ENCODE measurements at places on chromosomes 2 and 18.

DNA sequence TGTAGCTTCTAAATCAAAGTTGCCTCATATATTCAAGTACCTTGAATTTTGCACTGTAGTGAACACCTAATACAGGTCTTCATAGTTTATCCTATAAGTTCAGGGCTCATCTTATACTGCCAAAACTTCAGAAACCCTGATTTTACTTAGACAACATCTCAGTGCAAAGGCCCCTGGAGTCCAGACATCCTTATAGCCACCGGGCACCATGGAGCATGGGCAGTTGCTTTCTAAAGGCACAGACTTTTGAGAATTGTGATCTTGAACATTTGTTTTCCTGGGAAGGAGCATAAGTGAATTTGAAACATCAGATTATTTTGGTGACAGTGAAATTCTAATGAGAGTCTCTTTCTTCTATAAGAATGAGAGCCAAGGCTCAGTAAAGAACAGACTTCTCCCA is 292.3 kb downstream of the CYRIA start:
- no peak for DNase-seq

DNA sequence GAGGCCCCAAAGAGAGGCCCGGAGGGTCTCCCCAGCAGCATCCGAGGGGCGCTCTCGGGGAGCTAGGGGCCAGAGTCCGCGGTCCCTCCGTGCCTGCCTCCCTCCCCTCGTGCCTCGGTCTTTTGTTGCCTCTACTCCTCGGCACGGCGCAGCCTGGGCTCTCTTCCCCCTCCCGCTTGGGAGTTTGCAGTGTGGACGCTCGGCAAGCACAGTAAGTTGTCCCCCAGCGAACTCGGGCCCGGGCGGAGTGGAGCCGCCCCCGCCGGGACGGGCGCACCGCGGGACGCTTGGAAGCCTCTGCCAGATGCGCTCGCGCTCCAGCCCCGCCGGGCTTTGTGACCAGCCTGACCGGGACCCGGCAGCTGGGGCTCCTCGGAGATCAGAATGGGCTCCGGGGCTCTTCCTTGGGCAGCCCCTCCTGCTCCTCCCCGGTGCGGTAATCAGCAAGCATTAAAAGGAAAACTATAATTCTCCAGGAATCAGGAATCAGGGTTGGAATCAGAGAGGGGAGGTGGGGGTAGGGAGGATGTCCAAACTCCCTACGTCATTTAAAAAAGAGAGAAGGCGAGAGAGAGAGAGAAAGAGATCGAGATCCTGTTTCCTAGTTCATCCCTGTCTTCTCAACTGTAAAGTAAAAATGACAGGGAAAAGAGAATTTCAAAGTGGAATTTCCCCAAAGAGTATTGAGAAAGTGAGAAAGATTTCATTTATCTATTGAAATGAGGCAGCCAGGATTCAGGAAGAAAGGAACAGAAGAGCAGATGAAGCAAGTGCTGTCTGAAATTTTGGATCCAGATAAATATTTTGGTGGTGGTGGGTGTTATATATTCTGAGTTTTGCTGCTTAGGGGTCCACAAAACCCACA is 786 bp upstream of the TMEM200C start:
- DNase-seq = no peak

GRCh38 chr2:51084750-51085149 is 52.8 kb upstream of the NRXN1 start:
- DNase-seq = no peak

DNA sequence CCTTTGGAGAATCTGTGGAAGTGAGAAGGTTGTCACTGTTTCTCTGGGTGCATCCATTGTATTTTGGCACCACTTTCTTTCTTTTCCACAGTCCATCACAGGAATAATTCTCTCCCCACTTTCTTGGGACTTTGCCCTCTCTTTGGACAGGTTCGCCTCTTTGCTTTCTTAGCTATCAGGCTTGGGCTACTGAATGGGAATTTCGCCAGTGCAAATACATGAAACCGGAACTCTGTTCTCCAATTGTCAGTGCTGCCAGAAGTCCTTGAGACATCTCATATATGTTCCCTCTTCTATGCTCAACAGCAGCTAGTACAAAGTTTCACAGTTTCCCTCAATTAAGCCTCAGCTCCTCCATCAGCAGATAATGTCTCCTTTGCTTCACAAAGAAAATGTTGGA is 76.2 kb downstream of the NABP1 start:
- DNase-seq = no peak

- no peak for DNase-seq
Measured at GRCh38 chr18:75112186-75113096, 96.5 kb downstream of the PTGR3 start.

GRCh38 chr2:68391099-68391498 is 26.0 kb downstream of the PLEK start:
- no peak for DNase-seq

- no peak for DNase-seq
Measured at GRCh38 chr2:99181624-99182000, 628 bp downstream of the MRPL30 start.

DNA sequence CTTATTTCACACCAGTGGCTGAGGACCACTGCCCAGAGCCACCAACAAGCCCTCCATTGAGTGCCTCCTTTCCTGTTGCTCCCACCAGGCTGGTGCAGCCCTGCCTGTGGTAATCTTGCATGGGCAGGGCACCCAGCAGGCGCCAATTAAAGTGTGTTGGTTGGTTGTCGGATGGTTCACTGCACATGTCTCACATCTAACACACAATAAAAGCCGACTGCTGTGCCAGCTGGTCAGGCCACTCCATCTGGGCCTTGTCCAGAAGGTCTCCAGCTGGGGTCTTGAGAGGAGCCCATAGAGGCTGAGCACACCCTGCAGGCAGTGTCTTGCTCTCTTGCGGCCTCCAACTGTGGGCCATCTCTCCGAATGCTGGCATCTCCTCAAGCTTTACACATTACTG is 494.8 kb upstream of the KLHL29 start:
- DNase-seq = no peak

DNA sequence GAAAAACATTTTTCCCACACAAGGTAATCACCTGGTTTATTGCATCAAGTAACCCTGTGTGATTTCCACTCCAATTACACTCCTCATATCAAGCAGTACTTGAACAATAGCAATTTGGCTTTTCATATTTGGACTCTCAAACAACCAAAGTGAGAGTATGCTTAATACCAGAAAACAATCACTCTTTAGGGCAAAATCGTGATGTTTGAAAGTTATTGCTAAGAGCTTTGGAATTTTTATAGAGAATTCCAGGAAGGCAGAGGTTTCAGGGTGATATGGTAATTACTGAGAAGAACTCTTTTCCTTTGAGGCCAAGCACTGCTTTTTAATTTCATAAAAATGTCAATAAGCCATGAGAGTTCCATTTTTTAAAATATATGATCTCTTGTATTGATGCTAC is 779.5 kb upstream of the LRRTM1 start:
- DNase-seq = peak; percentile 16

- no peak for DNase-seq
Measured at GRCh38 chr2:70496819-70497218, 56.8 kb downstream of the TGFA start.

- no peak for DNase-seq
Measured at GRCh38 chr18:8361941-8362471, 247.2 kb upstream of the RAB12 start.

GRCh38 chr2:144996225-144996795 is 476.4 kb upstream of the ZEB2 start:
- DNase-seq = no peak

DNA sequence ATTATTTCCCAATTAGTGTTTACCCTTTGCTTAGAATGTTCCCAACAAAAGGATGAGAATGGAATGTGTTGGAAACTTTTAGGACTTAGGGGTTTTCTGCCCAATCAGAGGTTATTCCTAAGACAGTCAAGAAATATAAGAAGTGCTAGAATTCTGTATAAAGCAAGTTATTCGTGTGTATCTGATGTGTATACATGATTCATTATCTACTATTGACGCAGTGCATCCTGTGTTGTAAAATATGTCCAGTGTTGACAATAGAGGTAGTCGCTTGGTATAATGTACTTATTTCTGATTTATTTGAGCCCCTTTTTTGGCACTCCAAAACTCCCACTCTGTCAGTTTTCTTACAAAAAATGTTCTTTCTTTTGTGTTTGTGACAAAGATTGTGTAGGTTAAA is 881 bp downstream of the PIKFYVE start:
- no peak for DNase-seq

- DNase-seq = no peak
Measured at GRCh38 chr2:132583666-132584360, 86.2 kb downstream of the LYPD1 start.

- DNase-seq = no peak
Measured at GRCh38 chr2:7292154-7292691, 375.0 kb downstream of the RNF144A start.

GRCh38 chr2:19138264-19138825 is 220.1 kb downstream of the OSR1 start:
- DNase-seq = no peak
